ENCODE measurements at places on chromosomes 12 and 14. TPM values are rescaled to one million over a fixed set of nuclear protein-coding genes. Genes with fewer than 3 reads are reported as not detected.

DNA sequence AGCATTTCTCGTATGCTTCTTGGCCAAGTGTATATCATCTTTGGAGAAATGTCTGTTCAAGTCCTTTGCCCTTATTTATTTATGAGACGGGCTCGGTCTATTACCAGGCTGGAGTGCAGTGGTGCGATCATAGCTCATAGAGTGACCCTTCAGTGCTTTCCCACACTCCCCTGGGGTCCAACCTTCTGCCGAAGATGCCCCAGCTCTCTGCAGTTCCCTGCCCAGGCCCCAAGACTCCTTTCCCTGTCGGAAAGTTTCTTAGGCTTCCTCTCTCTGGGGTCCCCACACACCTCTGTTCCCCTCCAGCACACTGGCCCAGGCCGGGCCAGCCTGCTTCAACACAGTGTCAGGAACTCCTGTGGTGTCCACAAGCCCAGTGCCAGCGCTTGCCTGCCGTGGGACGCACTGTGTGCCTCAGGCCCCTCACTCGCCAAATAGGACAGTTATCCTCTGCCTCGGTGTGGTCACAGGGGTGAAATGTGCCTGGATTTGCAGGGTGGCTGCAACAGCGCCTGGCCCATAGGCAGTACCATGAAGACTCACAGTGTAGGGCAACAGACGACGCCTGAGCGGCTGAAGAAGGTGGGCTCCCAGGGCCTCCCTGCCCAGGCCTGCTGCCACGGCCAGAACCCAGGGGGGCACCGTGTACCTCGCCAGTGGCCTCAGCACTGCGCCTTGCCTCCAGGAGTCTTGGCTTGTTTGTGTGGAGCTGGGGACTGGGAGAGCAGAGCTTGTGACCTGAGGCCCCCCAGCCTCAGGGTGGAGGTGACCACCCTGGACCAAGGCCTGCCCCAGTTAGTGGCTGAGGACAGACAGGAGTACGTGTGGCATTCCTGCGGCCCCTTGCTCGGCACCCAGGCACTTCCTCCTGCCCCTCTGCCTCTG is 4.9 kb upstream of the ASPG start:
- no peak for DNase-seq
- H3K4me1 ChIP-seq: no peaks in the 10 kb centered on the region
- no peak overlapping the region for H3K4me3 ChIP-seq
- peaks cover 9% of the 10 kb centered on the region for H3K27me3 ChIP-seq

- no peaks in the 10 kb centered on the region for H3K36me3 ChIP-seq
- H3K27ac ChIP-seq: no peak overlapping the region
- no peaks in the 10 kb centered on the region for H3K4me1 ChIP-seq
These were observed 118.6 kb upstream of the SSTR1 start for GRCh38 chr14:38089123-38089522.

GRCh38 chr12:32069731-32070130 is 36.9 kb upstream of the BICD1 start:
- H3K4me1 ChIP-seq: no peaks in the 10 kb centered on the region
- no peaks in the 10 kb centered on the region for H3K36me3 ChIP-seq
- H3K27me3 ChIP-seq: no peaks in the 10 kb centered on the region
- no peak overlapping the region for H3K27ac ChIP-seq
- no peak for DNase-seq
- no peak overlapping the region for H3K4me3 ChIP-seq

- H3K4me3 ChIP-seq: peak overlapping the region; percentile 65
- H3K4me1 ChIP-seq: peaks cover 59% of the 10 kb centered on the region
- no peak for DNase-seq
- no peaks in the 10 kb centered on the region for H3K27me3 ChIP-seq
- H3K36me3 ChIP-seq: no peaks in the 10 kb centered on the region
These were observed 2.0 kb upstream of the SETD1B start for GRCh38 chr12:121801595-121802484.

DNA sequence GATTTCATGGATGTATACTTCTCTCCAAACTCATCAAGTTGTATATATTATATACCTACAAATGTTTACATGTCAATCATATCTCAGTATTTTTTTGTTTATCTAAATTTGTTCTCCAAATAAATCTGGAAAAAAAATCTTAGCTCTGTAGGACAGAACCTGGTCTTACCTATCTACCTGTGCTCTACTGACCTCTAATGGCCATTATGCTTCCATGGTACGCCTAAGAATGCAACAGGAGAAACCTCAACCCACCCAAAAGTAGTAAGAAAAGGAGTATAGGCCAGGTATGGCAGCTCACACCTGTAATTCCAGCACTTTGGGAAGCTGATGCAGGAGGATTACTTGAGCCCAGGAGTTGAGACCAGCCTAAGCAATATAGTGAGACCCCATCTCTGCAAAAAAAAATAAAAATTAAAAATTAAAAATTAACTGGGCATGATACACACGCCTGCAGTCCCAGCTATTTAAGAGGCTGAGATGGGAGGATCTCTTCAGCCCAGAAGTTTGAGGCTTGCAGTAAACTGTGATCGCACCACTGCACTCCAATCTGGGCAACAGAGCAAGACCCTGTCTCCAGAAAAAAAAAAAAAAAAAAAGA is 8.7 kb downstream of the OR11H4 start:
- H3K27ac ChIP-seq: no peak overlapping the region
- no peak for DNase-seq
- H3K36me3 ChIP-seq: no peaks in the 10 kb centered on the region
- H3K4me1 ChIP-seq: no peaks in the 10 kb centered on the region

GRCh38 chr12:104641862-104642261 is 185.1 kb downstream of the CHST11 start:
- no peaks in the 10 kb centered on the region for H3K36me3 ChIP-seq
- H3K4me3 ChIP-seq: no peak overlapping the region
- no peak for DNase-seq
- H3K27me3 ChIP-seq: no peaks in the 10 kb centered on the region

DNA sequence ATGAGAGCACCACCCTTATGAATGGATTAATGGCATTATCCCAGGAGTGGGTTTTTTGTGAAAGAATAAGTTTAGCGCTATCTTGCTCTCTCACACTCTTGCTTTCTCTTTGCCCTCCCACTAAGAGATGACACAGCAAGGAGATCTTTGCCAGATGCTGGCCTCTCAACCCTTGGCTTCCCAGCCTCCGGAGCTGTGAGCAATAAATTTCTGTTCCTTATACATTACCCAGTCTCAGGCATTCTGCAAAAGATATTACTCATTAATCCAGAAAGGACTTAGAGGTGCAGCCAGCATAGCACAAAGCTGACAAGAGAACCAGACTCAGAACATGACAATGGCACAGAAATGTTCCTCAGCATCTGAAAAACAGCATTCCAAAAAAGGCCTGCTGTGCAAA is 190.6 kb downstream of the ITPR2 start:
- DNase-seq: no peak
- H3K4me1 ChIP-seq: peaks cover 12% of the 10 kb centered on the region
- H3K27ac ChIP-seq: no peak overlapping the region
- H3K36me3 ChIP-seq: no peaks in the 10 kb centered on the region
- H3K27me3 ChIP-seq: no peaks in the 10 kb centered on the region

DNA sequence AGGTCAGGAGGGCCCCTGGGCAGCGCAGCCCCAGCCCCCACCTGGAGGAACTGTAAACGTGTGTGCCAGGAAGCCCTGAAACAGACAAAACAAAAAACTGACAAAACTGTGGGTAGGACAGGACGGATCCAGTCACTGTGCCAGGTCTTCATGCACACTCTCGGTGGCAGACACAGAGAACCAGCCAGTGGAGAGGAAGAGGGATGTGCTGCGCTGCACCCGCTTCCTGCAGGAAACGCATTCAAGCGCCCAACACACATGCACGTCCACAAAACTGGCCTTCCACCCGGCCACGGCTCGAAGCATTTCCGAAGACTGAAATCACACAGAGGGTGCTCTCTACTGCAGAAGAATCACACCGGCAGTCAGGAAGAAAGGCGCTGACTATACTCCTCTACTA is 16.9 kb downstream of the BRF1 start:
- no peaks in the 10 kb centered on the region for H3K36me3 ChIP-seq
- H3K4me1 ChIP-seq: no peaks in the 10 kb centered on the region
- no peak overlapping the region for H3K27ac ChIP-seq
- no peak for DNase-seq
- no peaks in the 10 kb centered on the region for H3K27me3 ChIP-seq
- no peak overlapping the region for H3K4me3 ChIP-seq

GRCh38 chr12:10672231-10672868 is 1.5 kb downstream of the STYK1 start:
- no peak overlapping the region for H3K4me3 ChIP-seq
- DNase-seq: no peak
- no peaks in the 10 kb centered on the region for H3K36me3 ChIP-seq
- no peaks in the 10 kb centered on the region for H3K4me1 ChIP-seq
- no peaks in the 10 kb centered on the region for H3K27me3 ChIP-seq

- H3K36me3 ChIP-seq: no peaks in the 10 kb centered on the region
- no peak for DNase-seq
- H3K27me3 ChIP-seq: no peaks in the 10 kb centered on the region
- H3K4me3 ChIP-seq: no peak overlapping the region
- H3K27ac ChIP-seq: no peak overlapping the region
- H3K4me1 ChIP-seq: peaks cover 10% of the 10 kb centered on the region
These were observed 49.4 kb upstream of the RIN3 start for GRCh38 chr14:92464156-92464555.

PHETA1 gene
- 14.9 TPM for total RNA-seq

- peaks cover 39% of the 10 kb centered on the region for H3K27me3 ChIP-seq
- no peaks in the 10 kb centered on the region for H3K36me3 ChIP-seq
- H3K4me1 ChIP-seq: no peaks in the 10 kb centered on the region
- no peak overlapping the region for H3K27ac ChIP-seq
- no peak overlapping the region for H3K4me3 ChIP-seq
These were observed 10.9 kb upstream of the KRT77 start for GRCh38 chr12:52713960-52714886.

- no peak overlapping the region for H3K4me3 ChIP-seq
- peaks cover 6% of the 10 kb centered on the region for H3K4me1 ChIP-seq
- H3K27me3 ChIP-seq: no peaks in the 10 kb centered on the region
- H3K27ac ChIP-seq: no peak overlapping the region
- DNase-seq: no peak
These were observed 96.7 kb downstream of the NUAK1 start for GRCh38 chr12:106042037-106042436.

DNA sequence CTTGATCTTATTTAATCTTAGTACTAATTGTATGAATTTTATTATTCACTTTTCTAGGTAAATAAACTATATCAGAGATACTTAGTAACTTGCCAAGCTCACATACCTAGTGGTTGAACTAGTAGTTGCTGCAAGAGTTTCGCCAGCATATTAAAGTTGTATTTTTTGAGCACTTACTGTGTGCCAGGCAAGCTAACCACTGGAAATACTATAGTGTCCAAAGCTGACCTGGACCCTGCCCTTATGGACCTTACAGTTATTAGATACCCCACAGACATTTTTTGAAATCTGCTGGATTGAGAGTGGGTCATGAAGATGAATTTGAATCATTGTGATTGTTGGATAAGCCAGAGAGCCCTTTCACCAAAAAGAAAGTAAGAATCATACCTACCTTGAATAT is 125.0 kb downstream of the RAD51B start:
- H3K27me3 ChIP-seq: no peaks in the 10 kb centered on the region
- peaks cover 20% of the 10 kb centered on the region for H3K4me1 ChIP-seq
- no peaks in the 10 kb centered on the region for H3K36me3 ChIP-seq
- DNase-seq: no peak
- no peak overlapping the region for H3K4me3 ChIP-seq
- H3K27ac ChIP-seq: no peak overlapping the region

DNA sequence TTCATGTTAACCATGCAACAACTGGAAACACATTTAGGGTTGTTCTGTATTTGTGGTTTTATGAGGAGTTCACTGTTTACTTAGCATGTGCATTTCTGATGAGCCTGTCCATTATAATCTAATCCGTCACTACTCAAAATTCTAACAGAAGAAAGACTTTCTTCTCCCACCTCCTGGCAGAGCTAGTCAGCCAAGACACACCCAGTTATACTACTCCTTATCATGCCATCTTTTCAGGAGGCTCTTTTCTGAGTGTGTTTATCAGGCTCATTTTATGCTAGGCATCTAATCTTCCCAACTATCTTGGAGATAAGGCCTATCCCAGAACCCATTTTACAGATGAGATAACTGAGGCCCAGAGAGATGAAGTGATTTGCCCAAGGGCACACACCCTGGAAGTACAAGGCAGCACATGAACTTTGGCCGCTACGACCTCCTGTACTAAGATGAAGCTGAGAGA is 10.4 kb upstream of the MED13L start:
- no peak overlapping the region for H3K4me3 ChIP-seq
- H3K27ac ChIP-seq: no peak overlapping the region
- H3K4me1 ChIP-seq: no peaks in the 10 kb centered on the region
- no peaks in the 10 kb centered on the region for H3K36me3 ChIP-seq
- no peak for DNase-seq

DNA sequence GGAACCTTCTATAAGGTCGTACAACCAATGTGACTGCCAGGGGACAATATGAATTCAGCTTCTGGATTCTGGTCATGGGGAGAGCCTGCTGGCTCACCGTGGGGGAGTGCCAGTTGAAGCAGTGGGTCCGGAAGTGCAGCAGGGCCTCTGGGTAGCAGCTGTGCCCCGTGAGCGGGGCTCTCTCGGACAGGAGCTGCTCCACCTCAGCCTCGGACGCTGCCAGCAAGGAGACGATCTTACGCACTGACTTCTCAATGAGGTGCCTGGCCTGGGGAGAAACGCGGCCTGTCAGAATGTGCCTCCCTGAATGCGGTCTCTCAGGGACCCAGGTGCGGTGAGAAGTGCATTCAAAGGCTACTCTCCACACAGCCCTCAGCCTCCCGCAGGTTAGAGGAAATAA is 42.0 kb downstream of the LGMN start:
- DNase-seq: no peak
- H3K4me1 ChIP-seq: peaks cover 6% of the 10 kb centered on the region
- no peak overlapping the region for H3K4me3 ChIP-seq
- no peak overlapping the region for H3K27ac ChIP-seq
- H3K36me3 ChIP-seq: peaks cover 3% of the 10 kb centered on the region

DNA sequence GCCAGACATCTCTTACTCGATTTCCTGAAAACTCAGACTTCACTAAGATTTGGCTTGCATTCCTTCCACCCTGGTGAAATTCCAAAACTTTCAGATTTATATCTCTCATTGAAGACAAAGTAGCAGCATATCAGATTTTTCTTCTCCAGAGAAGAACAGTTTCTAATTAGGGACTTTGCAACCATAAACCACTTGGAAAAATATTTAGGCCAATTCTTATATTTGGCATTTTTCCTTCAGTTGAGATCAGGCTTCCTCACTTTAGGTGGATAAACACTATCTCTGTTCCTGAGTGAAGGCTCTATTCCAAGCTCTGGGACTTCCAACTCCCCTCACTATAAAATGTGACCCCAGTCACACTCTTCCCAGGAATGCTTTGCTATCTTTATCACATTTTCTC is 1434.3 kb upstream of the FLRT2 start:
- H3K4me3 ChIP-seq: no peak overlapping the region
- no peaks in the 10 kb centered on the region for H3K27me3 ChIP-seq
- no peaks in the 10 kb centered on the region for H3K4me1 ChIP-seq
- no peak overlapping the region for H3K27ac ChIP-seq

DNA sequence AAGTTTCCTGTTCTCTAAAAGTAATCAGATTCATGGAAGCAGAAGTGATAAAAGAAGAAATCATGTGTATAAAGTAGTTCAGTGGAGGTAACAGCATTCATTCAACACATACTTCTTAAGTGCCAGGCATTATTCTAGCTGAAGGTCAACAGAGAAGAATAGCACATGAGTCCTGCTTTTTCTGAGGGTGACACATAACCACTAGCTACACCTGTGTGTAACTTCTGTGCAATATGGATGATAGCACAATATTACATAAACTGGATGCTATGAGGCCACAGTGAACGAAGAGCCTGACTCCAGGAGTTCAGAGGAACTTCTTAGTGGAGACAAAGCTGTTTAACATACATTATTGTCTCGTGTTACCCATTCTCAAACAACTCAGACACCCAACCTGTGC is 114.3 kb upstream of the PCED1B start:
- no peaks in the 10 kb centered on the region for H3K27me3 ChIP-seq
- H3K4me3 ChIP-seq: no peak overlapping the region
- no peaks in the 10 kb centered on the region for H3K36me3 ChIP-seq
- no peak overlapping the region for H3K27ac ChIP-seq
- H3K4me1 ChIP-seq: peaks cover 12% of the 10 kb centered on the region
